T-helper 2 cell (primary cell): ENCODE measurements at places on chromosomes 5 and 9.

GRCh38 chr9:113650207-113651131 is 186.9 kb downstream of the RGS3 start:
- DNase-seq: no peak

DNA sequence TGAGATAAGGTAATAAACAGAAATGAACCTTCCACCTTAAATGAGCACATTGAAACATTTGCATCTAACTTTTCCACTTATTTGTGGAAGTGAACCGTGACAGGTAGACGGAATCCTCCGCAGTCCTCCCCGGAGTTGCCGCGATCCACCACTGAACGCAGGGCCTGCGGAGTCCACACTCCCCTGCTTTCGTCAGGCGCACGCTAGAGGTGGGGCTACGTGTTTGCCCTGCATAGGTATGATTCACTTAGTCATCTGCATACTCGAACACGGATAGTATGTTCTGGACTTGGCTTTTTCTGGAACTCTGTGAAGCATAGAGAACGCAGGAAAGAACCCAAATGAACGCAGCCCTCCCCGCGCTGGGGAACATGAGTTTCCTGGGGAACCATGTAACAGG is 272.8 kb upstream of the IRX4 start:
- no peak for DNase-seq

DNA sequence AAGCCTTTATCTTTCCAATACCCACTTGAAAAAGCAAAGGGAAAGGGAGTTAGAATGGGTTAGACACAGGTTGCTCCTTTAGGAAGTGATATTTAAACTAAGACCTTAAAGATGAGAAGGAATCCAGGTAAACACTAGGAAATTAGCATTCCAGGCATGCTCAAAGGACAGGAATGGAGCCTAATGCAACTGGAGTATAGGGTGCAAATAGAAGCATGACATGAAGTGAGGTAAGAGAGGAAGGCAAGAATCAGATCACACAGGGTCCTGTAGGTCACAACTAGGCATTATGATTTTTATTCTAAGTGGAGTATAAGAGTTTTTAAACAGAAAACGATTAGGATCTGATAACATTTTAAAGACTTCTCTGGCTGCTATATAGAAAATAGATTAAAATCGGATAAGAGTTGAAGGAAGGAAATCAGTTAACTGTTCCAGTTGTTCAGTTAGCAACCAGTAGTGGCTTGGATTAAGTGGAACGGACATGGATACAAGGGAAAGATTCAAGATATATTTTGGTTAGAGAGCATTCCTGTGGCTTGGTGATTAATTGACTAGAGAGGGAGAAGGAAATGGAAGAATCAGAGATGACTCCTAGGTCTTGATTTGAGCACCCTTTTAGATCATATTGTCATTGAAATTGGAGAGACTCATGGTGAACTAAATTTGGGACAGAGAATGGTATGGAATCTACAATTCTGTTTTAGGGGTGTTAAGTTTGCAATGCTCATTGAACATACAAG is 95.9 kb downstream of the FBXO4 start:
- DNase-seq: no peak

DNA sequence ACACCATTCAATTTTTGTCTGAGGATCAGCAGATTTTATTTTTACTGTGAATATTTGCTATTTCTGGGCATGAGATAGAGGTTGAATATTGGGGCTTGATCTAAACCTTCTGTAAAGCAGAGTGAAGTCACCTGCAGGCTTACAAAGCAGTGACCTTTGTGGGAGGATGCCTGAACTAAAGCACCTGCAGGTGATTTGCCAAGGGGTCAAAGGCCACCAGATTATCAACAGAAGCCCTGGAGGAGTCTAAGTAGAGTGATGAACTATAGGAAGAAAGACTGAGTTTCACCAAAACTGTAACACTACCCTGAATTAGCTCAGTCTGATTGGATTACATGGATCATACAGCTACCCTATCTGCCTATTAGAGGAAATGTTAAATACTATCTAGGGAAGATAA is 144.3 kb upstream of the PRLR start:
- no peak for DNase-seq

DNA sequence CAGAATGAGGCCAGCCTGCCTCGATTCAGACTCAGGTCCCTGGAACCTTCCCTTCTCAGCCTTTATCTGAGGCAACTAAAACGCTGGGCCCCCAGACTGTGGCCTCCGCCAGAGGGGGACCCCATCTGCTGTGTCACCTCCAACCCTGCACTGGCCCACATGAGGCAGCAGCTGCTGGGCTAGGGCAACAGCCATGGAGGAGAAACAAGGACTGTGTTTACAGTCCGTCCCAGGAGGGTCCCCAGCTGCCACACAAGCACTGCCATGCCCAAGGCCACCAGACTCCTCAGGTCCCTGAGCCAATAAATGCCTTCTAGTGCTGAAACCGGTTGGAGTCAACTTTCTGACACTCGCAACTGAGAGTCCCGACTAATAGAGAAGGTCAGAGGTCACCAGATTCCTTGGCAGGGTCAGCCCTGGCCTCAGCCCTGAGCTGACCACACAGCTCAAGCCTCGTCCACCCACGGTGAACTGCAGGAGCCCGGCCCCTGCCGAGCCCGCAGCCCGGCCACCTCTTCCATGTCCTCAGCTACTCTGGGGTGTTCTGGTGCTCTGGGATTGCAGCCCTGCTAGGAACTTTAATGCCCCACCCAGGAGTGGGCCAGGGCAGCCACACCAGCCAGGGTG is 77.0 kb downstream of the ZNF354C start:
- DNase-seq: no peak

- DNase-seq: no peak
Observed at GRCh38 chr5:90909101-90909503, 350.5 kb downstream of the ADGRV1 start.

DNA sequence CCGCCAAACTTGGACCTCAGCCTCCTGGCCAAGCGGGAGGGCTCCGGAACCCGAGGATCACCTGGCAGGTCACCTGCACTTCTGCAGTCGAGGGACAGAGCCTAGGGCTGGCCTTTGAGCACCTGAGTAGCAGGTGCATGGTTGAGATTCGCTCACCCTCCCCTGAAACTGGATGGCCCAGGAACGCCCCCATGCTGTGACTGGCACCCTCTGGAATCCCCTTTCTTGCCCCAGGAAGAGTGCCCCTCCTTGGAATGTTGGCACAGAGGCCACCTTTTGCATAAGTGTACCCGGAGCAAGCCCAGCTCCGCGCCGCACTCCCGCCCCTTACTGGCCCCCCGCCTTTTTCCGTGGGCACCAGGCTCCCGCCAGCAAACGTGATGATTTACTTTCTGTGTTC is 112.5 kb upstream of the IER5L start:
- no peak for DNase-seq

DNA sequence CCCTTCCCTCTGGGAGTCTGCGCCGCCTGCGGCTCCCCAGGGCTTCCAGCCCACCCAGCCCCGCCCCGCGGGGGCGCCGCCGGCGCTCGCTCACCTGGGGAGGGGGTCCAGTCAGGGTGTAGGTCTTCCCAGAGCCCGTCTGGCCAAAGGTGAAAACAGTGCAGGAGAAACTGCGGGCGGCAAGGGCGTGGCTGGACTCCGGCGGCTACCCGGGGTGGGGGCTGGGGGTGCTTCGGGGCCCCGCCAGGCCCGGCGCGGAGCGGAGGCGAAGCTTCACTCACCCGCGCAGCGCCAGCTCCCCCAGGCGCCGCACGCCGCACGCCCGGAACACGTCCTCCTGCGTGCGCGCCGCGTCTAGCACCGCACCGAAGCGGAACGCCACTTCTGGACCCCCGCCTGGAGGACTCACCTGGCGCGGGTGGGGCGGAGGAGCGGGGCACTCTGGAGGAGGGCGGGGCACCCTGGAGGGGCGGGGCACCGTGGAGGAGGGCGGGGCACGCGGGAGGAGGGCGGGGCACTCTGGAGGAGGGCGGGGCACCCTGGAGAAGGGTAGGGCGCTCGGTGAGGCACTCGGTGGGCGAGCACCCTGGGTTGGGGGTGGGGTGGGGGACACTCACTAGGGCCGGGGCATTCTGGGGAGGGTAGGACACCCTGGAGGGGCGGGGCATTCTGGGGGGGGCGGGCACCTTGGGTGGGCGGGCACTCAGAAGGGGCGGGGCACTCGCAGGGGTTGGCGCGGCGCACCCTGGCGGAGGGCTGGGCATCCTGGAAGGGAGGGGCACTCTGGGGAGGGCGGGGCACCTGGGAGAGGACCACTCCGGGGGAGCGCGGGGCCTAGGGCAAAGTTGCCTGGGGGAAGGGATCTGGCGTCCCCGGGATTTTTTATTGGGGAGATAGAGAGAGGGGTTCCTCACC is 814 bp downstream of the KIF12 start:
- no peak for DNase-seq

GRCh38 chr9:121185774-121186403 is 15.8 kb downstream of the RAB14 start:
- no peak for DNase-seq

DNA sequence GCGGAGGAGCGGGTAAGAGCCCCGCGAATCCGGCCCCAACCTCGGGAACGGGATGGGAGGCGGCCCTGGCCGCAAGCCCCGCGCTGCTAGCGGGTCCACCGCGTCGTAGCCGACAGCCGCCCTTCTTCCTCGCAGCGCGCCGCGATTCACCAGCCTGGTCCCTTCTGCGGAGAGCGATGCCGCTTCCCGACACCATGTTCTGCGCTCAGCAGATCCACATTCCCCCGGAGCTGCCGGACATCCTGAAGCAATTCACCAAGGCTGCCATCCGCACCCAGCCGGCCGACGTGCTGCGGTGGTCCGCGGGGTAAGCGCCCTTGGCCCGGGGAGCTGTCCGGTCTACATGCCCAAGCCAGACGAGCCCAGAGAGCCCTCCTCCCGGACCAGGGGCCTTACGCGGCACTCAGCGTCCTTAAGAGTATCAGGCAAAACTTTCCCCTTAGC is 335 bp downstream of the ROPN1L start:
- DNase-seq: no peak

DNA sequence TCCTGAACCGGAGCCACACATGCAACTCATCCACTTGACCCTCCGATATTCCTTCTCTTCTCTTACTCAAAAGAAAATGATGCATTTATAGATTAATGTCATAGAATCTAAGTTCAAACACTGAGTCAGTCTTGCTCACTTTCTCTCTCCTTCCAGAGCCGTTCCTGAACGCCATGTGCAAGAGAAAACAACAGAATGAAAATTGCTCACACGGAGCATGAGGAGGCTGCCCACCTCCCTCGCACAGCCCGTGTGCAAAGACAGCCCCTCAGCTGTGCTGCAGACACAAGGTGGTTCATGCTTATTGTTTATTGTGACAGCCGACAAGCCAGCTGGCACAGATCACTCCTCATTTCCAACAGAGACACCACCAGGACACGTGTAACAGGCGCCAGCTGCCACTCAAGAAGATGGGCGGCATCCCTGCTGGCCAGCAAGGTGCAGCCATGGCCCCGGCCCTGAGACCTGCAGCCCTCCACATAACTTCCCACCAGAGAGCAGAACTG is 290.8 kb downstream of the GLIS3 start:
- no peak for DNase-seq

DNA sequence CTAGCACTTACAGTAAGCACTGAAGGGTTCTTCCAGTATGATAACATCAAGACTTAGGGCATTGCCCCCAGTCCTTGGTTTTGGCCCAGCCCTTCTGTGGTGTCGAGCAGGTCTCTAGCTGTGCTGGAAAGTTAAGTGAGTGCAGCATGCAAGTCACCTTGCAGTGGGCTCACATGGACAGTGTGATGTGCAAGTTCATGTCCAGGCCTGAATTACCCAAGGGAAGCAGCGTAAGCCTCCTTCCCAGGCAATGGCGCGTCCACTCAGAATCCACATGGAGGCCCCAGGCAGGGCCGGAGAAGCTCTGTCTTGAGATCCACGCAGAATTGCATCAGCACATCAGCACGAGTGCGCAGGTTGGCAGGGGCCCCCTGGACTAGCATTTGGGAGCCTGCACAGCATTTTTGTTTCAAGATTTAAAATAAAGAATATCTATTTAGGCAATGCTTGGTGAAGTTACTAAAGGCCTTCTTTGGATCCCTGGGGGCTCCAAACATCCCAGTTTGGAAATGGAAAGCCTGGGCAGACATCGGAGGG is 108.4 kb upstream of the ALDH1B1 start:
- no peak for DNase-seq

- no peak for DNase-seq
Observed at GRCh38 chr5:168710706-168711105, 131.5 kb upstream of the PANK3 start.

GRCh38 chr5:109003928-109004327 is 256.2 kb downstream of the FER start:
- no peak for DNase-seq

DNA sequence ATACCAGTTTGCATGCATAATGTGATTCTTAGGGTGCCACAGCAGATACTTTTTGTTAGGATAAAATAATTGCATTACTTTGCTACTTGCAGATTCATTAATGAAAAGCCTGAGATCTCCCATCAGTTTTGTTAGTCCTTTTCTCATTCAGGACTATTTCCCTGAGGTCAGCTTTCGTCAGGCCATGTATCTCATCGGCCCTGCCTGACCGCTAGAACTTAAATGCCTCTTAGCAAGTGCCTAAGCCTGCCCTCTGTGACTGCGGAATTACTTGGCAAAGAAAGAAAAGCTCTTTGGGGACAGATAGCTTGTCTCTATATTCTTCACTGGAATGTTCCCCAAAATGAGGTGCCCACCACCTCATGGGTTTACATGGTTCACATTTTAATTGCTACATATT is 147.8 kb downstream of the KCTD16 start:
- no peak for DNase-seq

- DNase-seq: no peak
Observed at GRCh38 chr5:132673488-132673887, 301 bp upstream of the IL4 start.

- no peak for DNase-seq
Observed at GRCh38 chr9:138007566-138007917, 130.0 kb downstream of the CACNA1B start.

DNA sequence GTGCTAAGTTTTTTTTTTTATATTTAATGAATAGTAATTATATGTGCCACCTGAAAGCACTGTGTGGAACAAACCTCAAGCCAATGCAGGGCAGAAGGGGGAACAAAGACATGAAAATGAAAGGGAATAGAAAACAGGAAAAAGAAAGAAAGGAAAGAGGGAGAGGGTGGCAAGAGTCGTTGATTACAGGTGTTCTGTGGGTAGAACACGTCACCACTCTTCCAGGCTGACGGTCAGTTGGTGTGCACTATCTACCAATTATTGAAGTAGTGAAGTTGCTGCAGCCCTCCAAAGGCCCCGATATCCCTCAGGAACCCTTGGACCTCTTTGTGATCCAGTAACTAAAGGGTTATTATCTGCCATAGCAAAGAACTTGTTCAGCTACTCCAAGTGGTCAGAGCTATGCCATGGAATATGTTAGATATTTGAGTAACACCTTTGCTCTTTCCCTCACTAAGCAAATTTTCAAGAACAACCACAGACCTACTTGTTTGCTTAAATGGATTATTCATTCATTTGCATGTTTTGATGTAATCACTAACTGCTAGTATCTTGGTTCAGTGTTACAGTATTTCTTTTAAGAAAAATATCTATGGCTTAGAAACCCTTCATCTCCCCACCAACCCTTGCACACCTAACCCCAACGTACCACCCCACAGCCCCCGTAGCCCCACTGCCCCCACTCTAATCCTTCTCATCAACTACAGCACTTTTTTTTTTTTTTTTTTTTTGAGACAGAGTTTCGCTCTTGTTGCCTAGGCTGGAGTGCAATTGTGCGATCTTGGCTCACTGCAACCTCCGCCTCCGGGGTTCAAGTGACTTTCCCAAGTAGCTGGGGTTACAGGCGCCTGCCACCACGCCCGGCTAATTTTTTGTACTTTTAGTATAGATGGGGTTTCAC is 31.3 kb downstream of the FYB1 start:
- DNase-seq: no peak
